ENCODE measurements at places on chromosomes 11 and 22.

GRCh38 chr11:57403802-57404147 lies 13.3 kb upstream of the PRG2 start:
- no peak for DNase-seq

GRCh38 chr22:49705216-49705971 lies 122.3 kb downstream of the BRD1 start:
- DNase-seq, result no peak

- no peak for DNase-seq
Measured at GRCh38 chr22:40399621-40400020, 29.2 kb downstream of the SGSM3 start.

DNA sequence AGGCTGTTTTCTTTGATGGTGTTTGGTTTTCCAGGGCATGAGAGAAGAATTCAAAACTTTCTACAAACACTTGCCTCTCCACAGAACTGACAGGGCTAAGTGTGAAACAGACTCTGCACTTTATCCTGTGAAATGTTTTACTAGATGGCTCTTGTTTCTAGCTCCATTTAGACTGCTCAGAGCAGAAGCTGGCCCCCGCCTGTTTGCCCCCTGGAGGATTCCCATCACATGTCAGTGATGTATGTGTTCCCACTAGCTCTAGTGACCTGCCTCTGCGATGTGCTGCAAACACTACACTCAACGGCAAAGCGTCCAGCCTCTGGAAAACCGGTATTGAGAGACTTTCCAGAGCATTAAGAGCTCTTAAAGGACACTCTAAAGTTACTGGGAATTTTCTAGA lies 41.4 kb upstream of the PCF11 start:
- no peak for DNase-seq

DNA sequence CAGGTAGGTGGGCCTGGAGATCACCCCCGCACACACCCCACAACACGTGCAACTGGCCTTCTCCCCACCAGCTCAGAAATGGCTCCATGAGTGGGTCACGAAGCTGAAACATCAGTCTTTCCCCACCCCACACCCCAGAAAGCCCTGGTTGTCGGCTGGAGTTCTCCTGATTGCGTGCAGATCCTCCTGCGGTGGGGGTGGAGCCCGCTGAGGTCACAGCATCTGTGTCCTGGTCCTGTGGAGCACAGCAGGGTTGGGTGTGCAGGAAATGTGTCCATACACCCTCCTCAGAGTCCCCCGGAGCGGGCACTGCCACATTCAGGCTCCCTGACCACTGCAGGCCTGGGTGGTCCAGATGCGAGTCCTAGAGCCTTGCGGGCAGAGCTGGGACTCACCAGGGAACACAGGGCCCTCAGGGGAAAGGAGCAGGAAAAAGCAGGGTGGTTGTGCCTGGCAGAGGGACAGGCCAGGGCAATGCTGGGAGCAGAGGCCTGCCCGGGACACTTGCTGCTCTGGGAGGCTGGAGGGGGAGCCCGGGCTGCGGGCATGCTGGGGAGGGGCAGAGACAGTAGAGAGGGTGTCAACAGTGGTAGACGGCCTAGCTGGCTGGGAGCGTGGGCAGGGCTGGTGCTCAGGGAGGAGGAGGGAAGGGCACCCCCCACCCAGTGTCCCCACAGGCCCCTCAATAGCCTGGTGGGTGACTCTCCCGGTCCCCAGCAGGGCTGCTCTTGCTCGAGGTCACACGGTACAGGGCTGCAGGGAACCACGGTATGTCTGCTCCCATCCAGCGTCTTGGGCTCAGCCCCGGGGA lies 42.4 kb upstream of the PPARA start:
- DNase-seq, result no peak

GRCh38 chr22:20174785-20175596 lies 24.1 kb upstream of the CCDC188 start:
- DNase-seq, result no peak

GRCh38 chr22:47432683-47433082 lies 670.2 kb downstream of the TBC1D22A start:
- no peak for DNase-seq

DNA sequence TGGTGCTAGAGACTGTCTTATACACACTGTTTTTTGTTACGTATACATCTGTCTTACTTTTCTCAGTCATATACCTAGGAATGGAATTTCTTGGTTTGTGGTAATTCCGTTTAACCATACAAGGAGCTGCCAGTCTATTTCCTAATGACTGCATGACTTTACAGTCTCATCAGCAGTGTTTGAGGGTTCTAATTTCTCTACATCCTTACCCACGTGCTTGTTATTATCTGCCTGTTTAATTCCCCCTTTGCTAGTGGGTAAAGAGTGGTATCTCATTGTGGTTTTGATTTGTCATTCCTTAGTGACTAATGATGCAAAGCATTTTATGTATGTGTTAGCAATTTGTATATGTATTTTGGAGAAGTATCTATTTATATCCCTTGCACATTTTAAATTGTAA lies 1008.0 kb downstream of the FAM181B start:
- no peak for DNase-seq

DNA sequence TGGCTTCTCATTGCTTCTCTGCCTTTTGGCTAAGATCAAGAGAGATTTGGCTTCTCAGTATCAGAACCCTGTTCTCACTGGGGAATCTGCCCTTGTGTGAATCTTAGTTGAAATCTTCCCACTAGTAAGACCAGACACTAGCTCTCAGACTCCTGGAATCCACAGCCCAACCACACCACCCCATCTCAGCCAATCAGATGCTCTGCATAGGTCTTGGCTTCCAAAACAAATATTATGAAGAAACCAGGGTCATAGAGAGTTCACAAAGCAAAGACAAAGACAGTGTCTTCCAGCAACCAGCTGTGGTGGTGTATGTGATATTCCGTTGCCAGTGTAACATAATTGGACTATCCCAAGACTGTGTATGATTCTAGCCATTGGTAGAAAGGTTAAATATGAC lies 5.4 kb downstream of the OR8B12 start:
- DNase-seq, result no peak

- DNase-seq, result no peak
Measured at GRCh38 chr11:86211619-86212018, 32.9 kb upstream of the EED start.

- DNase-seq, result no peak
Measured at GRCh38 chr22:30637701-30638114, 2.1 kb downstream of the SLC35E4 start.

DNA sequence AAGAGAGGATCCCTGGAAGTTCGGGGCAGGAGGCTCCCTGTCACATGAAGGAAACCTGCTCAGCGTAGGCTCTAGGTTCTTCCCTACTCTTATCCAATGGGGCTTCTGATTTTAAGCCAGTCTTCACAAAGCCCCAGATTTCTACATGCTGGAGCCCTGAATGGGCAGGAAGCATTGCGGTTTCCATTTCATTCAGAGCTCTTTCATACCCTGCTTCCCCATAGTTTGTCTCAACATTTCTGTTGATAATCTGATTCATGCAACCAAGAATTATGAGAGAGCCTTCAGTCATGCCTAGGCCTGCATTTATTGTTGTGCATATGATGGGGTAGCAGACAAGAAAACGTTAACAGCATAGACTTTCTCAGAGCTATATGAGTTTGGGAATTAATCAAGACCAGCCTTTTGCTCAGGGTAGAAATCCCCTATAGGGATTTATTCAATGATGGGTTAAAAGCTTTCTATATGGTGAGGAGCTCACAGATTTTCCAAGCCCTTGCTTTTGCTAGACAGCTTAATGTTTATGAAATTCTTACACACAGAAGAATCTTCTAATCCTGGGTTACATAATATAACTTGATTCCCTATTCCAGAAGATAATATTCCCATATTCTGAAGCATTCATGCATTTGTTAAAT lies 15.9 kb downstream of the OR51B4 start:
- DNase-seq, result no peak

GRCh38 chr11:34208266-34209135 lies 103.1 kb downstream of the NAT10 start:
- peak; percentile 98 for DNase-seq

- DNase-seq, result no peak
Measured at GRCh38 chr11:71207563-71207962, 44.8 kb downstream of the SHANK2 start.

DNA sequence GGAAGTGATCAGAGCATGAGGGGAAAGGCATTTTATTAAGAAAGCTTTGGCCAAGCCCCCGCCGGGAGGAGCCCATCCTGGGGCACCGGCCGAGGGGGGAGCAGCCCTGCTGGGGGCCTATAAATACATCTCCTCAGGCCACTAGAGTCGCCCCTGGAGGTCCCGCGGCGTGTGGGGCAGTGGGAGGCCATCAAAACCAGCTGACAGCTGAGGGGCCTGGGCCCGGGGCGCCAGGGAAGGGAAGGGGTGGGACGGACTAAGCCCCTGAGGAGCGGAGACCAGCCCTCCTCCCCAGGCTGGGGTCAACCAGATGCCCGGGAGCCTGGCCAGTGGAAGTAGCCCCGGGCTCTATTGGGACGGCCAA lies 13.1 kb downstream of the SCARF2 start:
- no peak for DNase-seq

DNA sequence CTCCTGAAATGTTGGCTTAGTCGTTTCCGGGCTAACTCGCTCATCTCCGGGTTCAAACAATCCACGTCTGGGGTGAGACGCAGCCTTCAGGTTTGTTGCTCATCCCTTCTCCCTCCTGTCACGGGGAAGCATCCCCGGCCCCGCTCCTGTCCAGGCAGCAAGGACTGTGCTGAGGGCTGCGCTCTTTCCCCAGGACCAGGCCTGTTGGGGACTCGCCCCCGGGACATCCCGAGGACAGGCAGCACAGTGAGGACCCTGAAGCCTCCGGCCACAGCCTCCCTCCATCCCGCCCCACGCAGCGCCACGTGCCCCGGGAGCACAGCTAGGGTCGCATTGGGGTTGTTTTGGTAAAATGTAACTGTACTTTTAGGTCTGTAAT lies 252.0 kb downstream of the BRD1 start:
- no peak for DNase-seq

DNA sequence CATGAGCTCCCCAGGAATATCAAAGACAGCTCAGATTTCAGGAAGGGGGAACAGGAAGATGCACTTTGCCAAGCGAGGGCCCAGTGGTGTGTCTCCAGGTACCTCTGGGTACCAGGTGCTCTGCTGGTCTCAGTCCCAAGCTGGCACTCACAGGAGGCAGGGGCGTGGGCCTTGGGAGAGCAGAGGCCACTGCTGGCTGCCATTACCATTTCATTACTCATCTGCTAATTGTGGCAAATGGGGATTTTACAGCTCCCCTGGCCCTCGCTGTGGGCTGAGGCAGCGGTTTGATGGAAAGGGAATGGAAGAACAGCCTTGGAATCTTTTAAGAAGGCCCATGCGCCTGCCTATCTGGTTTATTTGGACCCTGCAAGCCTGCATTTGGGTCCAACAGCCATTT lies 192.0 kb upstream of the NAV2 start:
- DNase-seq, result no peak

GRCh38 chr11:122848186-122848585 lies 9.9 kb downstream of the CRTAM start:
- DNase-seq, result no peak

- DNase-seq, result no peak
Measured at GRCh38 chr11:102840018-102840417, 3.4 kb downstream of the MMP3 start.

- no peak for DNase-seq
Measured at GRCh38 chr11:69087811-69088210, 39.1 kb downstream of the TPCN2 start.

DNA sequence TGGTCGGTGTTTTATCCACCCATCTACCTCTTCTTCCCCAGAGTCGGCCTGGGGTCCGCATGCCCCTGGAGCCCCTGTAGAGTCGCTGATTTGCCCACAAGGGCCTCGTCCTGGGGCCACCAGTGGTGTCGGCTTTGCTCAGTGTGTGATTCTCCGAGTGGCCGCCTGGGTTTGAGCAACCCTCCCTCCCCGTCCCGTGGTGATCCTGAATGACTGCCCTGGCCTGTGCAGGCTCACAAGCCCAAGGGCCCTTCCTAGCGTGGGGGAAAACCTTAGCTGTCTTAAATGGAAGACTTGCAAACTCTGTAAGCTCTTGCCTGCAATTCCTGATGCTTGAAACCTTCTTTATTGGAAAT lies 128.3 kb downstream of the OSBP2 start:
- DNase-seq, result no peak

DNA sequence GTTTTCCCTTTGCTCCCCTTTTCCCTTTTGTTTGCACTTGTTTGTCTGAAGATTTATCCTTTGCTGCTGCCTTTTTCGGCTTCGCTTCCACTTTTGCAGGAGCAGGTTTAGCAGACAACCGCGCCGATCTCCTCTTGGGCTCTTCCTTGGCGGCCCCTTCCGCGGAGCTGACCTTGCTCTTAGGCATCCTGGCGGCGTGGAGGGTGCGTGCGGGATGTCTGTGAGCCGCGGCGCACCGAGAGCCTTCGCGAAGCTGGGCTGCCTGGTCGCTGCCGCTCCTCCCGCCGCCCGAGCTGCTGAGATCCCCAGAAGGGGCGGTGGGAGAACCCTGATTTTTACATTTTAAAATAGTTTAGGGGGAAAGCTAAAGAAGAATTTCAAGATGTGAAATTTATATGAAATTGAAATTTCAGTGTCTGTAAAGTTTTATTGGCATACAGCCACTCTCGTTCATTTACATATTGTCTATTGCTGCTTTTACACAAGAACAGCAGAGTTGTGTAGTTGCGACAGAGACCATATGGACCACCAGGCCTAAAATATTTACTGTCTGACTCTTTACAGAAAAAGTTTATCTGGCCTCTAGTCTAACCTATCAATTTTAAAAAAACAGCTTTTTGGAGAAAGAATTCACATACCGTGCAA lies 105.2 kb upstream of the RRM1 start:
- no peak for DNase-seq

DNA sequence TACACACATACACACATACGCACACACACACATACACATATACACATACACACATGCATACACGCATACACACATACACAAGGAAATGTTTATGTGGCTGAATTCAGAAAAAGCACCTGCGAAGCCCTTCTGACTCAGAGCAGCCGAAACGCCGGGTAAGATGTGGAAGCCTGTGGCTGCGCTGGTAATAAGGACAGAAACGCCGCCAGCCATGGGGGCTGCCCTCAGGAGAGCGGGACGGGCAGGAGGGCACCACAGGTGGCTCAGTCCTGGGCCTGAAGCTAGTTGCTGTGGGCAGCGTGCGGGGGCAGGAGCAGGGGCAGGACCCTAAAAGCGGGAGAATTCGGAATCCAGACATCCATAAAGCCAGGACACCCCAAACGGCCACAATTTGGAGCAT lies 378.3 kb downstream of the BRD1 start:
- DNase-seq, result no peak

DNA sequence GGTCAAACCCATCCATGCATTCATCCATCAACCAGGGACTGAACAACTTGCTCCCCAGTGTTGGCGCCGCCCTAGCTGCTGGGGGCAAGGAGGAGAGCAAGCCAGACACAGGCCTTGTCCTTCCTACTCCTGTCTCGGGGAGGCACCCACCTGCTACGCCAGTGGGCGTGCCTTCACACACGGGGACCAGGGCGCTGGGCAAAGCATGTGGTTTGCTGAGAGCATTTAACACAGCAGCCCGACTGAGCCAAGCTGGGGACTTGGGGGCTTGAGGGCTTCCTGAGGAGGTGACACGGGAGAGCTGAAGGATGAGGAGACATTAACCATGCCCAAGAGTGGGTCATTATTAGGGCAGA lies 30.6 kb downstream of the CACNA1I start:
- no peak for DNase-seq

DNA sequence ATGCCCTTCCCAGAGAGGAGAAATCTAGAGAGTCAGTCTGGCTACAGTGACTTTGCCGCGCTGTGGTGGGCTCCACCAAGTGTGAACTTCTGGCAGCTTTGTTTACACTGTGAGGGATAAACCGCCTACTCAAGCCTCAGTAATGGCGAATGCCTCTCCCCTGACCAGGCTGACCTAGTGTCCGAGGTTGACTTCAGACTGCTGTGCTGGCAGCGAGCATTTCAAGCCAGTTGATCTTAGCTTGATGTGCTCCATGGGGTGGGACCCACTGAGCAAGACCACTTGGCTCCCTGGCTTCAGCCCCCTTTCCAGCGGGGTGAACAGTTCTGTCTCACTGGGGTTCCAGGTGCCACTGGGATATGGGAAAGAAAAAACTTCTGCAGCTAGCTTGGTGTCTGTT lies 38.6 kb upstream of the PTH start:
- no peak for DNase-seq
